ENCODE measurements at places on chromosomes 2 and 18.

- DNase-seq, result no peak
Observed at GRCh38 chr18:2997429-2997828, 15.5 kb downstream of the LPIN2 start.

- no peak for DNase-seq
Observed at GRCh38 chr2:177733-178132, 86.1 kb downstream of the SH3YL1 start.

DNA sequence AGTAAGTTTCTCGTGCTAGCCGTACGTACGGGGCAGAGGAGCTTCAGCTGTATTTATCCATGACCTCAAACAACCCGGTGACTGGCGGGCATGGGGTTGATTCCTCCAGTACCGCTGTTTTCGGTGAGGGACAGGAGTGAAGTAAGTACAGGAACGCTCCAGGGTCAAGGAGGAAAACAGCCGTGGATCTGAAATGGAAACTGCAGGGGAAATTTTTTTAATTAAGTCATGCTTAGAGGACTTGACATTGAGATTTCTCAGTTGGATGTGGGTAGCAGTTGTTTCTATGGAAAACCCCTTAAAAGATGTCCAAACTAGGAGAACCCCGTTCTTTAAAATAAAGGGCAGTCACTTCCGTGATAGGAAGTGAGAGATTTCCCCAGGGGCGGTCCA lies 1.2 kb downstream of the RAB12 start:
- DNase-seq, result no peak

- no peak for DNase-seq
Observed at GRCh38 chr2:73704285-73704684, 32.9 kb downstream of the TPRKB start.

DNA sequence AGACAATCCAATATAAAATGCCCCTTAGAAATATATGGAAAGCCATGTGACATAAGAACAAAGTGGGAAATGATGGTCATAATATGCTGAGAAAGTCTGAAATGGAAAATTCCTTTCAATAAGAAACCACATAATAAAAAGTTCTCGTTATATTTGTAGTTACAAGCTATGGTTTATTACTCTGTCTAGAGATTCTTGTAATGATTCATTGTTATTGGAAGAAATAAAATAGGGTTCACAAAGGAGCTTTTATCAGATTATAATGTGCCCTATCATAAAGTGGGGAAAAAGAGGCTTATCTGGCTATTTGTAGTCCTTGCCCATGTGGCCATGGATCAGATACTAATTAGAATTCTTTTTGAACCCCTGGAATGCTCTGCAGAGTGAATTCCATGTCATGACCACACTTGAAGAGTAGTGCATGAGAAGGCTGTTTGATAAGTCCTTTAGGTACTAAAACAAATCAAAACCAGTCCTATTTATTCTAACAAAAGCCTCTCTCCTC lies 420.7 kb upstream of the NRP2 start:
- no peak for DNase-seq

- DNase-seq, result no peak
Observed at GRCh38 chr18:12091538-12092141, 2.0 kb upstream of the ANKRD62 start.

GRCh38 chr2:234422273-234422732 lies 74.6 kb downstream of the ARL4C start:
- no peak for DNase-seq

DNA sequence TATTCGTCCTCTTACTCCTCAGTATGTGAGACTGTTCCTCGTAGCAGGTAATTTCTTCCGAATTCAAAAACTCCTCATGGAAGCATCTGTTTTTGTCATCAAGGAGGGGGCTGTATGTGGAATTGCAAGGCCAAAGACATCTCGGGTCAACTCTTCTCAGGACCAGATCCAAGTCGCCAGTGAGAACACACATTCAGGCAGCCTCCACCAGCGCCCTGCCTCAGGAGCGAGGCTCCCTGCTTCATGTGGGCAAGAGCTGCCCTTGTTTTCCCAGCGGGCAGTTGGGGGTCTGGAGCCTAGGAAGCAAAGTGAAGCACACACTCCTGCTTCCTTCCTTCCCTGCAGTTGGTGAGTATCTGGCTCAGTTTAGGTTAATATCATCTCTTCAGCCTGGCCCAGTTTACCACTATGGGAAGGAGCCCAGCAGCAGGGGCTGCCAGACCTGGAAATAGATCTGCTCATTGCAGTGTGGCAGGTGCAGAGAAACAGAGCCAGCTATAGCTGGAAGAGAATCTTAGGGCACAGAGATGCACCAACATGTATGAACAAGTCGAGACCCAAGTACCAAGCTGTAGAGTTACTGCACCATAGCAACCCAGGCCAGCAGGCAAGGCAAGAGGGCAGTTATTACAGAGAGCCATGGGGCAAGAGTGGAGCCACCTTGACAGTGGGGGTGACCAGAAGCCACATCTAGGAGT lies 25.3 kb downstream of the TMEM127 start:
- DNase-seq, result no peak

- DNase-seq, result no peak
Observed at GRCh38 chr2:30428827-30429461, 18.1 kb upstream of the LCLAT1 start.

DNA sequence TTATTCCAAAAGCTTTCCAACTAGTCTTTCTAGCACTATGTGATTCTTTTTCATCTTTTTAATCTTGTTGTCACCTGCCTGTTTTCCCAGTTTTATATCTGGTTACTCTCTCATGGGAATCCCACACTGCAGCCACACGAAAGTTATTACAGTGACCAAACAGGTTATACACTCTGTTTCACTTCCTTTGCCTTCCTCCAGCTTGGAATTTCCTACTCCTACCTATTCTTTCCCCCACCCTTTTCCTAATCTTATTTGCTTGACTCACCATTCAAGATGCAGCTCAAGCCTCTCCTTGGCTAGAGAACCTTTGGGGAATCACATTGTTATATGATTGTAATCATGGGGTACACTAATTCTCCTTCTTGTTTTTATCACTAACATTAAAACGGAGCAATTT lies 13.4 kb upstream of the TLK1 start:
- no peak for DNase-seq

- DNase-seq, result no peak
Observed at GRCh38 chr2:120317916-120318315, 28.0 kb upstream of the INHBB start.

- no peak for DNase-seq
Observed at GRCh38 chr2:168097431-168097830, 150.0 kb downstream of the STK39 start.

DNA sequence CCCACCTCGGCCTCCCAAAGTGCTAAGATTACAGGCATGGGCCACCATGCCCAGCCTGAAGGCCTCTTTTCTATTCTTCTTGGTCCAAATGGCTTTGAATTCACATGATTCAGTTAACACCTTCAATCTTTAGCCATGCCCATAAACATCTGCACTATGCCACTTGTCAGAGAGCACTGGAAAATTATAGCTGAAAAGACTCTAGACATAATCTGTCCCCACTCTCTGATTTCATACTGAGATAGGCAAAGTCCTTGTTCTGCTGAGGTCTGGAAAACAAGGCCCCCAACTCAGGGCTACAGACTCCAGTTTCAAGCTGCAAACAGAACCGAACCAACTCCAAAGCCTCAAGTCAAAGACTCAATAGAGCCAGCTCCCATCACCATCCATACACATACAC lies 170.7 kb downstream of the ANTXR1 start:
- no peak for DNase-seq

GRCh38 chr2:61268249-61268648 lies 106.3 kb downstream of the C2orf74 start:
- DNase-seq, result no peak

DNA sequence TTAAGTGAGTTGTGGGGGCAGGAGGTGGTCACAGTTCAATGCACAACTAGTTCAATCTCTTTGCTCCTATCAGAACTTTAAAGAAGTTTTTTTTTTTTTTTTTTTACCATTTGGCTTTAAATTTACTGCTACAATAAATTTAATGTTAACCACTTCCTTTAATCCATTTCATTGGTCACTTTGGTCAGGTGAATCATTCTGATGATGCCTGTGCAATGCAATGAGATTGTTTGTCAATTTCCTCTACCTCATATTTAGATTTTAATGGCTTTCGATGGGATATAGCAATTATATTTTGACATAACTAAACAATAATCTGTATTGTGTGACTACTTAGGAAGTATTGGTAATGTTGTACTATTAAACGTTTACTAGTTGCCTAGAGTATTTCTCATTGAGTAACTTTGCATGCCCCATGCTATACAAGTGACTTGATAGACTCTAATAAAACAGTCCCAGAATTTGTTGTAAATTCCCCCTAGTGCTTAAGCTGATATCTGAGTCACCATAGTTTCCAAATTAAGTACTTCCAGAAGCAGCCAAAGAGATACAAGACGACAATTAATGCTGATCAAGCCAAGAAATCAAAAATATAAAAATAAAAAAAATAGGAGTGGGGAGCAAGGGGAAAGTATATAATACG lies 52.9 kb upstream of the SERPINB2 start:
- no peak for DNase-seq

- peak; percentile 38 for DNase-seq
Observed at GRCh38 chr18:12726774-12727550, 24.1 kb downstream of the PSMG2 start.

GRCh38 chr2:240397924-240398645 lies 37.4 kb upstream of the GPC1 start:
- no peak for DNase-seq

- DNase-seq, result no peak
Observed at GRCh38 chr2:142714600-142714999, 162.9 kb upstream of the KYNU start.

- no peak for DNase-seq
Observed at GRCh38 chr2:215832791-215833190, 180.6 kb downstream of the MREG start.

DNA sequence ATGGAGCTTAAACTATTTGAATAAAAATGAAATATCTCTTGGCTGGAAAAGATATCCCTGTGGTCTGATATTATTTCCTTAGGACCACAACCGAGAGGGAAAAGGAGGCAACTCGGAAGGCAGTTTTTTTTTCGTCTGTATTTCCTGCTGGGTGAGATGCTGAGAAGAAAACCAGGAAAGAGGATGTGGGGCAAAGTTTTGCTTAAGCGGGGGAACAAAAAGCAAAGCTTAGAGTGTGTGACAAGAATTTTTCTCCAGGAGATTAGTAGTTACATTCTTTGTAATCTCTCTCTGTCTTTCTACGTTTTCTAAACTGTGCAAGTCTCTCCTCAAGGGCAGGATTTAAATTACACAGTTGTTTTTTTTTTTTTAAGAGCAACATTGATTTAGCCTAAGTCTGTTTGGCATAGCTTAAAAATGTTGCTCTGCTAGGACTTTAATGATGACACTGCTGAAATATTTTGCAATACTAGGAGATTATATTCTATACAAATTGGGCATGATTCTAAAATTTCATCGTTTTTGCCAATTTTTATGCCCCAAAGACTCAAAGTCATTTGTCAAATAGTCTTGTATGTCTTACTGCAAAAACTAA lies 258.5 kb downstream of the KCNS3 start:
- no peak for DNase-seq

Data from activated T-cell treated with anti-CD3 and anti-CD28 coated beads for 1 hour (primary cell).